ENCODE measurements at places on chromosomes 11 and 22.

- DNase-seq = peak; percentile 92
Measured at GRCh38 chr11:129286813-129287212, 88.8 kb upstream of the BARX2 start.

GRCh38 chr22:47277531-47277930, 515.1 kb downstream of the TBC1D22A start:
- DNase-seq = no peak

- DNase-seq = no peak
Measured at GRCh38 chr22:20751185-20751851, 22.6 kb upstream of the SERPIND1 start.

DNA sequence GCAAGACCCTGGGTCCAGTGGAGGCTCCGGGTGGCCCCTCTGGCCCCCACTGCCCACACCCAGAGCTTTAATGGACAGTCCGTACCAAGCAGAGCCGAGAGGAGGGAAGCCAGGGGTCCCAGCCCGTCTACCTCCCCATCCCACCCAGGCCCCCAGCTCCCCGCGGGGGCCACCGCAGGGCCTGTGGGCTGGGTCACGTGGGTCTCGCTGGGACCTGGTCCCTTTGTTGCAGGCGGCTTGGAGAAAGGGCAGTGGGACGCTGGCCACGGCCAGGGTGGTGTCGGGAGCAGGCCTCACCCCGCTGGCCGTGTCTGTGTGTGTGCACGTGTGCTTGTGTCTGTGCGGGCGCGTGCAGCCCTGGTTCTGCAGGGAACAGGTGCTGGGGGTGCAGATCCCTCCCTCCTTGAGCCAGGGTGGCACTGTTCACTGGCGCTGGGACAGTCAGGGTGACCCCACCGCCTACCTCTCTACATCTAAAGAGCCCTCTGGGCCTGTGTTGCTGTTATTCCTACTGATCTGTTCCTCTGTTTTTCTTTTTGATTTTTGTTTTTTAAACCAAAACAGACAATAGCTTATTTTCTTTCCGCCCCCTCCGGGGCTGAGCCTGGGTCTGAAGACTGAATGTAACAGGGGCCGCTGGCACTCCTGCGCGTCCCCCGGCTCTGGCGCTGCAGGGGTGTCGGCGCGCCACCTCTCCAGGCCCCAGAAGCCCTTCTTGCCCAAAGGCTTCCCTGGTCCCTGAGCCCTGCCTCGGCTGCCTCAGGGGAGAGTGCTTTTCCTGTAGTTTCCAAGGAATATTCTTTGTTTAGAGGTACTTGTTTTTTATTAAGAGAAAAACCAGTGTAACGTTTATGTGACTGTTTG, 20.1 kb upstream of the TMEM191C start:
- no peak for DNase-seq

DNA sequence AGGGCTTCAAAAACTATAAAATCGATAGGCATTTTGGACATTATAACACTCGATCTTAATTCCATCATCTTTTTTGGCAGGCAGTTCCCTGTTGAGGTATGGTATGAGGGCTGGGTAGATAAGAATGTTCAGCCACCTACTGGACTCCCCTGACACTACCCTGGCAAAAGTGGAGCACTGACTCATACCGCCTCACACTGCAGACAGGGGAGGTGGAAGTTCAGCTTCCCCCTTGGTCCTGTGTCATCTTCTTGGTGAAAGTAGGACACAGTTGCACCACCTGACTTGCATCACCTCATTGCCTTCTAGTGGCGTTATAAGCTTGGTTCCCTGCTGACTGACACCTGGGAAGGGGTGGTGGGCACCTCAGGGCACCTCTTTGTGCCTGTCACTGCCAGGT, 30.4 kb downstream of the PAAF1 start:
- no peak for DNase-seq

DNA sequence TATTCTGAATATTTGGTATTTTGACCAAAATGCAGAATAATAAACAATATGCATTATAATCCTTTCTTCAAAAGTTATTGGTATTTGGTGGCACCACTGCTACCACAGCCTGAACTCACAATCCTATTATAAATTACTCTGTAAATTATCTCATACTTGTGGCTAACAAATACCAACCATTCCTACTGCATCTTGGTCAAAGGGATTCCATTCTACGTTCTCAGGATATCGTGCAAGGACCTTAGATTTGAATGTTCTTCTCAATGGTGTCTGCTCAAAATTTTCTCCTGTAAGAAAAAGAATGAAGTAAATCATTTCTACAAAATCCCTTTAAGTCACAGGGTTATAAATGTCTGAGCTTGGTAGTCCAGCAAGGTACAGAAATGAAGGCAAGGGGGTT, 58.7 kb downstream of the DENND5A start:
- DNase-seq = no peak

- no peak for DNase-seq
Measured at GRCh38 chr11:69691463-69691862, 12.4 kb downstream of the FGF19 start.

DNA sequence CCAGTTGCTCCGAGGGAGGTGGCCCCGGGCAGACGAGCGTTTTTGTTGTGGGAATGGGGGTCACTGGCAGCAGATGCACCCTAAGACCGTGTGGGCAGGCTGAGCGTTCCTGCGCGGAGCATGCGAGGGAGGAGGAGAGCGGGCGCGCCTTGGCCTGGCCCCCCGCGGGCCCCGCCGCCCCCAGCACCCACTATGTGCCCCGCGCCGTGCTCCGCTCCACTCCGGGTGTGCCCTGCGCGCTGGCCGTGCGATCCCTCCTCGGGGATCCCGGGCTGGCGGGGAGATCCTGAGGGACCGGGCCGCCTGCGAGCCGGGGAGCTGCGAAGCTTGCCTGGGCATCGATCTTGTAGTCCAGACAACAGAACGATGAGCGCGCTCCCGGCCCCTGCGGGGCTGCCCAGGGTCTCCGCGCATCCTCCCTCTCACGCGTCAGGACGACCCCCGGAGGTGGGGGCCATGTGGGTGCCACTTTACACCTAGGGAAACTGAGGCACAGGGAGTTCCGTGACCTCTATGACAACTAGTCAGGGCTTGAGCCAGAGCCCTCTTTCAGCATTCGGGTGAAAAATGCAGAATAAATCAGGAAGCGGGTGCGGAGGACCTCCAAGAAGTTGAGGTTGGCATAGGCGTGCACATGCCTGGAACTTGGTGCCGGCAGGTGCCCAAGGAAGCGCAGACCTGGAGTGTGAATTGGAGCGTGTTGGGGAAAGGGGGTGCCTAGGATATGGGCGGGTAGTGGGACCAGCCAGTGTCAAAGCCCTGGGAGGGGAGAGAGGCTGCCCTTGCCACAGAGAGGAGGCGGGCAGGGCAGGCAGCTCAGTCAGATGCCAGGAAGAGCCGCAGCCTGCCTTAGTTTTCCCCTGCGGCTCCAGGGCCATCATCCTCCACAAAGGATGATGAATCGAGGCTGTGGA, 1.3 kb upstream of the KMT5B start:
- peak; percentile 21 for DNase-seq

DNA sequence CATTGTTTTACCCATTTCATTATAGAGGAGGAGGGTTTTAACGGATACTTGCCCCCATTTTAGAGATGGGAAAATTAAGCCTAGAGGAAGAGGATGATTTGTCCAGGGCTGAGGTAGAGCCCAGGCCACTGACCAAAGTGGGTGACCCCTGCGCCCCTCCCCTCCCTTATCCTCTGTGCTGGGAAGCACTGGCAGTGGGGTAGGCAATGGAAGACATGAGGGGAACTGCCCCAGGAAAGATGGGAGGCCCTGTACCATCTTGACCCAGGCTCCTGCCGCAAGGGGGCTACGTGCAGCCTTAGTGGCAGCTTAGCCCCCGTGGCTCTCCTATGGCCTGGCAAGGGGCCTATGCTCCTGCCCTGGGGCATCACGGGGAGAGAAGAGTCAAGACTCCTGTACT, 76.4 kb upstream of the MYOD1 start:
- DNase-seq = no peak

DNA sequence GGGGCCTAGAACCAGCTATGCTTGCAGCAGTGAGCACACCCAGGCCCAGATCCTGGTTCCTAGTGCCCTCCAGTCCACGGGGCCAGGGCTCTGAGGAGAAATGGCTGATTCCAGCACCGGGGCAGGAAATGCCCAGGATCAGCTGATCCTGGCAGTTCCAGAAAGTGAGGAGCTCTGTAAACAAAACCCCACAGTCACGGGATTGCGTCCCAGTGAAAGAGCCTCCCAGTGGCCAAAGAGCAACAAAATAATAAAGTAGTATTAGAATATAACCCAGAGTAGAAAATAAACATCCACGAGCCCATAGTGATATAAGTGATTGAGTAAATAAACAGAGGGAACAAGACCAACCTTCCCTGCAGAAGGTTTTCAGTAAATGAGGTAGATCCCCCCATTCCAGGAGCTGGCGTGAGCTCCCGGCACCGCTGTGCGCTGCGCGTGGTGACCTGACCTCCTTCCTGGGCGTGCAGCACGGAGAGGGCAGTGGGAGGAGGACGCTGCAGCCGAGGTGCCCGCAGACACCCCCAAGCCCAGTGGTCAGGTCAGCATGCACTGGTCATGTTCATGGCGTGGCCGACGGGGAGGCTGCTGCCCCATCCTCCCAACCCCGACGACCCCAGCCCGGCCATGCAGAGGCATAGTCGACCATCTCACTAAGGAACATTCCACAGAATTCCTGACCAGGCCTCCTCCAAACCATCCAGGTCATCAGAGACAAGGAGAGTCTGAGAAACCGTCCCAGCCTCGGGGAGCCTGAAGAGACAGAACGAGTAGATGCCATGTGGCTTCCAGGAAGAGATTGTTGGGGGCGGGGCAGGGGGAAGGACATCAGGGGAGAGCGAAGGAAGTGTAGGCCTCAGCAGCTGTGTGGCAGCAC, 19.8 kb downstream of the PTDSS2 start:
- no peak for DNase-seq

GRCh38 chr11:9057007-9057406, 34.4 kb downstream of the SCUBE2 start:
- DNase-seq = no peak

DNA sequence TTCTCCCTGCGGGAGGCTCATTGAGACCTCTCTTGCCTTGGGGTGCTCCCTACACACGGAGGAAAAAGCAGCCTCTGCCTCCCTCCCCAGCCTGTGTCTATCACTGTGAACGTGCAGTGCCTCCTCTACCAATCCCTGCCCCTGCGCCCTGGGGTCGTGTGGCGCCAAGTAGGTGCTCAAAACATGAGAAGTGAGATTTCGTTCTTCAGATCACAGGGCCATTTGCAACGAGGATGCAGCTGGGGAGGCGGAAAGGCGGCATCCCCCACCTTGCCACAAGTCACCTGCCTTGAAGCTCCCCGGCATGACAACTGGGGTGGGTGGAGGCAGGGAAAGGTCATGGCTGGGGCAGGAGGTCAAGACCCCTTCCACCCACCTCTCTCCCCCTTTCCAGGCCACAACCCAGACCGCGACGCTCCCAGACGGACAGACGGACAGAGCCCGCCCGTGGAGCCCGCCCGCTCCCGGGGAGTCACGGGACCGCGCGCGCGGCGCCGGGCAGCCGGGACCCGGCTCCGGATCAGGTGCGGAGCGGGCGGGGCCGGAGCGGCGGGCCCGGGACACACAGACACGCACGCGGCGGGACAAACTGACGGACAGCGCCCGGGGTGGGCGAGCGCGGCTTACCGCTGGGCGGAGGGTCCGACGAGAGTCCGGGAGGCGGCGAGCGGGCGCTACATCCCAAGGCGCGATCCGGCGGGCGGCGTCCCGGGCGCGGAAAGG, 485 bp downstream of the KCNJ4 start:
- peak; percentile 4 for DNase-seq

GRCh38 chr11:81825346-81825745, 908.3 kb downstream of the FAM181B start:
- no peak for DNase-seq

DNA sequence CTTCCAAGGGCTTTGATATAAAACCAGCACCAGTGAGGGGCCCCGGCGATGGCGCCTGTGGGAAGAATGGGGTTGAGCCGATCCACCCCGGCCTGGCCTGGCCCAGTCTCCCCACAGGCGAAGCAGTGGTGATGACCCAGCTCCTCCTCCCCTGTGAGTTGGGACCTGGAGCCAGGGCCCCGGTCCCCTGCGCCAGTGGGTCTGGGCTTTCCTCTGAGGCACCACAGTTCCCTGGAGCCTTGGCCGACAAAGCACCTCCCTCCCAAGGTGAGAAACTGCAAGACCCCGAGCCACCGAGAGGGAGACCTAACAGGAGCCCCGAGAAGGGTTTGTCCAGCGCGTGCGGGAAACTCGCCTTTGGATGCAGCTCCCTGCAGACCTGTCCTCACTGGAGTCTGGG, 942.9 kb downstream of the BRD1 start:
- no peak for DNase-seq

DNA sequence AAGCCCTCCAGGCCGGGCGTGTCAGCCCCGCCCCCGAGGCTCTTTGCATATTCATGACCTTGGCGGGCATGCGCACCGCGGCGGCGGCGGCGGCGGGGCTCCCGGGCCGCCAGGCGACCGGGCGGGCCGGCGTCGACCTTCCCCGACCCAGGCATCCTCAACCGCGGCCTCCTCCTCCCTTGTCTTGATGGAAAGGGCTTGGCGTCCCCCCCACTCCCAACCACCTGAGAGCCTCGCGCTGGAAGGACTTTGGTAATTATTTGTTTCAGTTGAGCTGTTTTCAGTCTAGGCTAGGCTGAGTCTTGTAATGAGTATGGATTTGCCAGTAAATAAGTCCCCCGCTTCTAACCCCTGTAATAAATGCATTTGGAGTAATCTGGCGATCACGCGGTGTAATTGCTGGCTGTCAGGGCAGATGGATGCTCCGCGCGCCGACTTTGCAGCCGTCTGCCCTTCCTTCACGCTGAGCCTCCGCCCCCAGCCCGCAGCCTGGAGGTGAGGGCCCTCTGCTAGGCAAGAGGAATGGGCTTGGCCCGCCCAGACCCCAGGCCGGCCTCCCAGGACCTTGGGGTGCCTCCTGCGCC, 25.2 kb downstream of the FLRT1 start:
- DNase-seq = peak; percentile 41

DNA sequence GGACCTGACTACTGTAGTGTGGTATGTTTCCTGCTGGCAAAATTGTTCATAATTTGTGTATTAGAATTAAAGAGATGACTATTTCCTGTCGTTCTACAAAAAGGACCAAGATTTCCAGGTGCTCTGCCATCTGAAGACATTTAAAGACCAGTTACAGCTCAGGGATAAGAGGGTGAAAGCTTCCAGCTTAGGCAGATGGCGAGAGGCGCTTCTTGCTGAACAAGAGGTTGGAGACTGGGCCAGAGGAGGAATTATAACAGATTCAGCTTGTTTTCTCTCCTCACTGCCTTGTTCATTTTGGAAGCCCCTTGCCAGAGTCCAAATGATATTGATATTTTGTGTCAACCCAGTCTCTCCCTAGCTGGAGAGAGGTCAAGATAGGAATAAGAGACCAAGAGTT, 23.1 kb upstream of the NNMT start:
- no peak for DNase-seq

GRCh38 chr11:10623797-10624761, 55.6 kb upstream of the LYVE1 start:
- peak; percentile 40 for DNase-seq

Data from NCI-H345 (cell line).